T-helper 2 cell treated with Interferon-gamma antibody and Interleukin-4, amounts not matched to agents 5 μg/mL and 100 μg/mL, for 36 hours (primary cell): ENCODE measurements at places on chromosomes 1 and 21.

DNA sequence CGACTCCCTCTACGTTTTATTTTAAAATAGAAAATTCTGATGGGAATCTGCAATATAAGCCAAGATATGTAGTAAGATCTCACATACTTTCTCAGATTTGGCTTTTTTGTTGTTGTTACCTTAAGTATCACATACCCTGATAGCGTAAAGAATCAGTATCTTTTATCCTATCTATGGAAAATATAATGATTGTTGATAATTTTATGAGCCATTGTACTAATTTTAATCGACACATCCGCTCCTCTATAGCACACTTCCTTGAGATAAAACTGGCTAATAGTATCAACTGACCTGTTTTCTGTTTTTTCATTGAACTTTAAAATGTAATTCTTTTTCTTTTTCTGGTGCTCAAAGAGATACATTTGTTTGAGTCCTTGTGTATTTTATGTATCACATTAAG, 118.7 kb downstream of the NFIA start:
- DNase-seq, result no peak

DNA sequence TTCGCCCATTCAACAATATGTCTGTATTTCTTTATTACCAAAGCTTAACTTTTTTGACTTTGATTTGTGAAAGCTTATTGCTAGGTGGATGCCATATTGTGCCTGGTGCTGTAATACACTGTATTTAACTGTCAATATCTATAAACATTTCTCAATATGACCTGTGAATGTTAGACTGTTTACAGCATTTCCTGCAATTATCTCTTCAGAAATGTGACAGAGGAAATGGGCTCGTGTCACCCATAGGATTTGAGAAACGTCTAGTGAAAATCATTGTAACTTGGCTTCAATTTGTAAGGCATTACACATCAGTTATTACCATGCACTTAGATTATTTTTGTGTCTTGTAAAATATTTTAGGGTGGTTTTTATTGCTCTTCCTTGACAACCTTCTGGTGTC, 237.8 kb upstream of the ADGRL2 start:
- DNase-seq, result no peak

DNA sequence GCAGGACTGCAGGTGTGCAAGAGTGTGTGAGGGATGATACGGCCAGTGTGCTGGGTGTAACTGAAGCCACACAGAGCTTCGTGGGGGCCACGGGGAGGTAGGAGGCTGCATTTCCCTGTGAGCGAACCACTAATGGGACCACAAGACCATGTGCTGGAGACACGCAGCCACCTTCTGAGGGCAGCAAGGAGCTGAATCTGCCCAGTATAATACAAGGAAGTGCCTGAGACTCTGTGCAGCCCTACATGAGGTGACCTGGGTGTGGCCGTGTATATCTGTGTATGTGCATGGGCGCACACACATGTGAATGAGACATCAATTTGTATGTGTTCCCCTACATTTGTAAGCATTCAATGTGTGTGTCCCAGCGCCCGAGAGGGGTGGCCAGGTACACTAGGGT, 50.8 kb downstream of the CHD5 start:
- DNase-seq, result no peak

DNA sequence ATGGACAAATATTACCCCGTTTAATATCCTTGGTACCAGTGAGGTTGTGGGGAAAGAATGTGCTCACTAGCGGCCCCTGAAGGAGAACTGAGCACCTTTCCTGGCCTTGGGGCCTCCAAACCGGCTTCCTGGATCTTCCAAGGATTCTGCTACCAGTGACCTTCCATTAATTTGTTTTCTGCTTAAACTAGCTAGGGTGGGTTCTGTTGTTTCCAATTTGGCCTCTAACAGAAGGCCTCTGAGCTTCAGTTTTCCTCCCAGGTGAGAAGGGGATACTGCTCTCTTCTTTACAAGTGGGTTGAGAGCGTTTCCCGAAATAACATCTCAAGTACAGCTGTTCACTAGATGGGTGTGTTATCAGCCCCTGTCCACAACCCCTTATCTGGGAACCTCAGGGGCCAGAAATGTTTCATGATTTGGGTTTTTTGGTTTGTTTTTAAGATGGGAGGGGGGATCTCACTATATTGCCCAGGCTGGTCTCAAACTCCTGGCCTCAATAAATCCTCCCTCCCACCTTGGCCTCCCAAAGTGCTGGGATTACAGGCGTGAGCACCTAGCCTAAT, 16.9 kb upstream of the IFNGR2 start:
- no peak for DNase-seq

- DNase-seq, result peak; percentile 19
Observed at GRCh38 chr1:119859647-119860046, 36.7 kb downstream of the ADAM30 start.

DNA sequence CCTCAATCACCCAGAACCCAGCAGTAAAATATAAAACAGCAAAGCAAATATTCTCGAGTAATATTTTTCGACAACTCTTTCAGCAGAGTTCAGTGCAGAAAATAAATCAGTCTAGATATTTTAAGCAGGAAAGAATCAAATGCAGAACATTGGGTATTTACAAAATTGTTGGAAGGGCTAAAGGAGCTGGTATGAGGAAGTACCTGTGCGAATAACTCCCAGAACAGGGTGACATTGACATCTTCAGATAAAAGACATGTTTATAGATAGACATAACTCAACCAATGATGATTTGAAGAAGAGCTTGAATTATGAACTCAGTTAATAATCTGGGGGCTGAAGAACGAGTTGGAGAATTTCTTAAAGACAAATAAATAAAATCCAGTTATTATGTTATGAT, 6.4 kb downstream of the AXDND1 start:
- no peak for DNase-seq

GRCh38 chr1:112143871-112144441, 154.5 kb upstream of the KCND3 start:
- DNase-seq, result no peak

GRCh38 chr1:243923292-243924171, 73.5 kb upstream of the AKT3 start:
- DNase-seq, result no peak

DNA sequence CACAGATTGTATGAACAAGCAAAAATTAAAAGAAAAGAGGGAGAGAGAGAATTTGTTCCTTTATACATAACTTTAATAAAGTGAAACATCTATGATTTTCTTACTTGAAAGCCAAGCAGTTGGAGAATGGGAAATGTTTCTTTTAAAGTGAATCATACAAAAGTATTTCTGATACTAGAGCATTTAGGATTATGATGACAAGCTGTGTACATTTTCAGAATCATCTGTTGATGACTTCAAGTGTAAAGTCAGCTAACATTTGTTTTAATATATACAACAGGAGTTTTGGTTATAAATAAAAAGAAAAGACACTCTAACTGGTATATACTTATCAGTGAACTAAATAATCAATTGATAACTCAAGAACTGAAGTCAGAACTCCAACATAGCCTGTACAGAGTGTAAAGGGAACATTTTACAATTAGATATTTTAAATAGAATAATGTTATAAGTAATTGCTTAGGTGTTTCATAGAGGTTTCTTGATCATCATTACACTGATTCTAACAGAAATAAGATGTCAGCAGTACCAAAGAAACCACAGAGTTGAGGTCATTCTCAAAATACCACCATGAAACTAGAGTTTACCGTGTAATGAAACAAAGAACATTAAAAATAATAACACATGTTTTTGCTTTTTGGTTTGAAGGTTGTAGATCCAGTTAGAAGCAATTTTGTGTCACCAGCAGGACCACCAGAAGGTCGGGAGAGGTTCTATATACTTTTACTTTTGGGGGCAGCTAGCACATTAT, 103.4 kb downstream of the COL24A1 start:
- no peak for DNase-seq

GRCh38 chr1:225848030-225848955, 33.9 kb downstream of the TMEM63A start:
- DNase-seq, result no peak

DNA sequence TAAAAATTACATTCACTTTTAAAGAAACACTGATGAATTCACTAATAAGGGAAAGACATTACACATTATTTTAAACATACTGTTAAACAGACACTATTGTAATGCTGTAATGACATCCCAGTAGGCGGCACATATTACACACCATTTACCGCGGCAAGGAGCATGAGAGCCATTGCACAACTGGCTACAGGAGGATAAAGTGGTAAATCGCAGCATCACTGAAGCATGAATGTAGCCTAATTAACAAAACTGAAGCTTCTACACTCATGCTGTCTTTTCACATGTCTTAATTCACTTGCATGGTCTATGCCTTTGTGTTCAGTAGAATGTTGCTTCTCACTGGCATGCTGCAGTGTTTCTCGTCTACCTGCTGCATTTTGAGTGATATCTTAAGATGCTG, 1046.0 kb downstream of the MRPL39 start:
- no peak for DNase-seq

- DNase-seq, result no peak
Observed at GRCh38 chr1:203381151-203381751, 30.3 kb upstream of the FMOD start.

- DNase-seq, result no peak
Observed at GRCh38 chr21:46222436-46223116, 6.0 kb downstream of the LSS start.

DNA sequence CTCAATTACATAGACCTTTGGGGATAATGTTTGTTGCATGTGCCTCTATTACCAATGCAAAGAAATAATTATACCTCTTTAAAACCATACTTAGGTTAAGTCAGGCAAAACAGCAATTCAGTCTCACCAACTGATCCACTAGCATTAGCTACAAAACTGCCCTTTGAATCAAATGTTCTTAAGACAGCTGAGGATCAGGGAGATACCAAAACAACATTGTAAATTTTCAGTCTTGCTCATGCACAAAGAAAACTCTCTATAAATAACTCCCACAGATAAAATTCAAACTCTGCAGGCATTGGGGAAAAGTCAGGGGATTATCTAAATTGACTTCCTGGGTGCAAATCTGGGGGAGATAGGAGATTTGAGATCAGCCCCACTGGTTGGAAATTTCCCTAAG, 100.9 kb upstream of the DPT start:
- no peak for DNase-seq

- DNase-seq, result no peak
Observed at GRCh38 chr1:29258976-29259801, 22.9 kb downstream of the PTPRU start.

GRCh38 chr1:206101351-206102045, 15.7 kb downstream of the AVPR1B start:
- no peak for DNase-seq
